Central memory CD4-positive, alpha-beta T cell (primary cell): ENCODE measurements at places on chromosomes 4 and X.

DNA sequence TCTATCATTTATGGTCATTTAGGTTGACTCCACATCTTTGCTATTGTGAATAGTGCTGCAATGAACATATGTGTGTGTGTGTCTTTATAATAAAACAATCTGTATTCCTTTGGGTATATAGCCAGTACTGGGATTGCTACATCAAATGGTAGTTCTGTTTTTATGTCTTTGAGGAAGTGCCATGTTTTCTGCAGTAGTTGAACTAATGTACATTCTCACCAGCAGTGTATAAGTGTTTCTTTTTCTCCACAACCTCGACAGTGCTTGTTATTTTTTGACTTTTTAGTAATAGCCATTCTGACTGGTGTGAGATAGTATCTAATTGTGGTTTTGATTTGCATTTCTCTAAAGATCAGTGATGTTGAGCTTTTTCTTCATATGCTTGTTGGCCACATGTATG is 80.5 kb downstream of the ARHGAP6 start:
- DNase-seq, result no peak

- no peak for DNase-seq
Observed at GRCh38 chrX:916230-916599, 285.6 kb downstream of the SHOX start.

- DNase-seq, result no peak
Observed at GRCh38 chr4:174593701-174594100, 71.4 kb upstream of the HPGD start.

- no peak for DNase-seq
Observed at GRCh38 chr4:39998659-39999345, 21.1 kb upstream of the PDS5A start.

GRCh38 chr4:140533951-140534480 is 10.0 kb downstream of the ELMOD2 start:
- DNase-seq, result no peak

GRCh38 chr4:24108567-24108966 is 218.7 kb upstream of the PPARGC1A start:
- no peak for DNase-seq

DNA sequence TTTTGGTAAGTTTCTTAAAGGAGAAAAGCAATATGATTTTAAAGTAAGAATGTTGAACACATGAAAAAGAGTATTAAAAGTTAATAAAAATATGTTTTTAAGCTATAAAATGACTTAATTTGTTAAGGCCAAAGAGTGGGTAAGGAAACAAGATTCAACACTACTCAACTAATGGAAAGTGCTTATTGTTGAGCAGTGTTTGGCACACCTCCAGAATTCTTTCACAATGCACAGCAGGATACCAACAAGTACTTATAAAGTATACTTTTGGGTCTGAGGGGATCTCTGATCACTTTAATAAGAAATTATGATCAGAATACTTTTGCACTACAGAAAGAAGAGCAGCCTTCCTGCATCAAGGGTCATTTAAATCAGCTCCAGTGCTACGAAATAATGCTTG is 5.9 kb downstream of the LAMP2 start:
- DNase-seq, result no peak

- DNase-seq, result peak; percentile 68
Observed at GRCh38 chrX:78321809-78322208, 5.6 kb downstream of the CYSLTR1 start.
